Activated T-cell treated with anti-CD3 and anti-CD28 coated beads, Interleukin-2, amount 50 U/mL, for 4 hours (primary cell): ENCODE measurements at places on chromosomes 4 and X. TPM values are rescaled to one million over a fixed set of nuclear protein-coding genes. Genes with fewer than 3 reads are reported as not detected.

The ZNF518B gene
- total RNA-seq = 16.8 TPM

The HPF1 gene
- 34.2 TPM for total RNA-seq

The ARHGAP36 gene
- not detected for total RNA-seq

The JAKMIP1 gene
- 3.7 TPM for total RNA-seq

DNA sequence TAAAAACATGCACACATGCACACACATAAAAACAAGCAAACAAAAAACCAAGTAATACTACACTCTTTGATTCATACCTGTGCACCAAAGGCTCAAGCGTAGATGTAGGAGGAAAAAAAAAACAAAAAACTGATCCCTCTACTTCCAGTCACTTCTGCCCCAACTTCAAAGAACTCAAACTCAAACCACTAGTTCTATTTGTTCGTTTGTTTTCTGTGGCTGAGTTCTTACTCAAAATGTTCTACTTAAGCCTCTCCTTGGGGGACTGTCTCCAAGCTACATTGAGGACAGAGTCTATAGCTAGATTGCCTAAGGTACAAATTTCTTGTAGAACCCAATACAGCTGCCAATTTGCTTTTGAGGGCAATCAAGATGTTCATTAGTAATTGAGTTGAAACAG lies 171.0 kb upstream of the ATOH1 start:
- no peak for DNase-seq

- DNase-seq = no peak
Measured at GRCh38 chrX:74232859-74233258, 71.1 kb upstream of the ZCCHC13 start.

GRCh38 chrX:47515941-47516665 lies 33.1 kb upstream of the ZNF41 start:
- no peak for DNase-seq

GRCh38 chr4:94889946-94890345 lies 132.2 kb downstream of the BMPR1B start:
- DNase-seq = no peak

DNA sequence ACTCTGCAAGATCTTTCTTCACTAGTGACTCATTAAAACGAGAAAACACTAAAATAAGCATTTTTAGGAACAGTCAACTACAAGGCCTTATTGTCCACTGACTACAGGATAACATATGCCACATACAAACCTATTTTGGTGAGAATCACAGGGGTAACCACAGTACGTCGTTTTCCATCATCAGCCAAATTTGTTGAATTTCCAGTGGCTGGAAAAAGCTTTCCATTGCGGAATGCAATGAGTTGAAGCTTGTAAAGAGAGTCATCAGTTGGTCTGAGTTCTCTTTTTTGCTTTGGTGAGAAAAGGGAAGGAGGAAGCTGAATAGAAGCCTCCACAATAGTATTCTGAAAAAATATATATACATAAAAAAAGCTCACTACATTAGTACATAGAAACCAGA lies 102.4 kb downstream of the ADGRA3 start:
- no peak for DNase-seq
